NCI-H2171 (cell line): ENCODE measurements at places on chromosomes 2 and 18.
A peak's percentile ranks its signal among the peaks of the same experiment; 100 is the strongest.

GRCh38 chr2:236656166-236656565 lies 86.5 kb downstream of the ACKR3 start:
- no peak for DNase-seq

- DNase-seq: no peak
Observed at GRCh38 chr2:65835975-65836549, 403.7 kb upstream of the SPRED2 start.

DNA sequence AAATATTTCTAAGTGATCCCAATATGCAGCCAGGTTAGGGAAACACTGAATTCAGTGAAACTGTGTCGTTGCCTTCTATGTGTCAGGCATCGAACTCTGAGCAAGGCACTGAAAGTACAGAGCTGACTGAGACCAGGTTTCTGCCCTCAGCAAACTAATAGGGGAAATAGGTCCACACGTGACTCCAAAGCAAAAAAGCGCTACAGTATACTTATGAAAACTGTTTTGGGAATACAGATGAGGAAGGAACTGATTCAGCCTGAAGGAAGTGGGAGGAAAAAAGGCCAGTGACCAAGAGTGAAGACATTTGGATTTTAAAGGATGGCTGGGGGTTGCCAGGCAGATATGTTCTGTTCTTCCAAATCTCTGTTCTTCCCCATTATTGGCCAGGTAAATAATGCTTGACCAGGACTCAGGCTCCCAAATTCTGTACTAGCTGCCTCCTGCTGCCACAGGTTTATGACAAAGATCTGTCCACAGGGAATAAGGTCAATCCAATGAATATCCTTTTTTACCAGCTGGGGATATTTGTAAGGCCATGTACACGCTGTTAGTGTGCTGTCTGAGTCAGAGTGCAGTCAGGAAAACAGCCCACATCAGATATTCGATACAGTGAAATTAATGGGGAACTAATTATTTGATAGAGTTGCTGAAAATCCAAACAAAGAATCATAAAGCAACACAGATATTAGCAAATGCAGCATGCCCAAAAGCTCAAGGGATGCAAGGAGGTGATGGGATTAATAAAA lies 24.5 kb upstream of the INPP4A start:
- no peak for DNase-seq

DNA sequence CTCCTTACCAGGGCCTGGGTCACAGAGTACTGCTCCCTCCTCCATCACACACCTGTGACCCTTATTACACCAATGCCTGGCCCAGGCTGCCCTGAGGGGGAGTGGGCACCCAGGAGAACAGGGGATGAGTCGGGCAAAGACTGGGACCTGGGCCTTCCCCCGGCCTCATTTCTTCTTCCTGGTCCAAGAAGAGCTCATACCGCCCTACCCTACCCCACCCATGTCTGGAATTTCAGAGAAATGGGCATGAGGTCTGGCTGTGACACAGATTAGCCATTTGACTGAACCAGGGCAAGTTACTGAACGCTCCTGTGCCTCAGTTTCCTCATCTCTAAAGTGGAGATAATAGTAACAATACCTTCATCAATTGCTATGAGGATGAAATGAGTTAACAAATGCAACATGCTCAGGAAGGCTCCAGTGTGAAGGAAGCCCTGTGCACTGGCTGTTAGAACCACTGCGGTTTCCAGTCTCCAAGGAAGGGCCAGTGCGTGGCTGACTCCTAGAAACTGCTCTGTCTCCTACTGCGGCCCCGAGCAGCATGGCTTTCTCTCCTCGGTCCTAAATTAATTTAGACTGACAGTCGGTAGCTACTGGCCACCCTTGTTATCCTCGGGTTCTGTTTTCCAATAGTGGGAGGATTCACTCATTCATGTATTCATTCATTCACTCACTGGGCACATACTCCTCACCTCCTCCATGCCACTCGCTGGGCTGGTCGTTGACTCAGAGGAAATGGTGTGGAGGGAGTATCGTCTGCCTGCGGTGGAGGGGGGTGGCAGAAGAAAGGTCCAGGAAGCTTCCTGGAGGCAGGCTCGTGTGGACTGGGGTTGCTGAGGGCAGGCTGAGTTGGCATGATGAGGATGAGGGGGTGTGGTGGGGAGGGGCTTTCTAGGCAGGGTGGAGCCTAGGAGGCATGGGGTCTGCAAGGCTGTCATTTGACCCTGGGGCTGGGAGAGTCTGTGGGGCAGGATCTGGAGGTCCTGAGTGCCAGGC lies 175.6 kb downstream of the GLI2 start:
- DNase-seq: no peak

DNA sequence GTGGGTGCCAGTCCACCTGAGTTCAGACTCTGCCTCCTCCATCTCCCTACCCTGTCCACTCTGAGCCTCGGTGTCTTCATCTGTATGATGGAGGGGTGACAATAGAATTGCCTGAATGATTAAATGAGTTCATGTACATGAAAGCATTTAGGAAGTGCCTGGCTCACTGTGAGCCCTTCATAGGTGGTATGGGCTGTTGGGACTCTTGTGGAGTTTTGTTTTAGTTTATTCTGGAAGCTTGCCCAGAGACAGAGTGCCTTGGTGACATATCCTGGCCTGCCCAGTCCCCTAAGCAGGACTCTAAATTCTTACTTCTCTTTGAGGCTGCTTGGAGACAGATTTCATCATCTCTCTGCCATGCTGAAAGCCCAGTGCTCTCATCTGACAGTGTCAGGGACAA lies 24.5 kb upstream of the GIGYF2 start:
- DNase-seq: no peak

DNA sequence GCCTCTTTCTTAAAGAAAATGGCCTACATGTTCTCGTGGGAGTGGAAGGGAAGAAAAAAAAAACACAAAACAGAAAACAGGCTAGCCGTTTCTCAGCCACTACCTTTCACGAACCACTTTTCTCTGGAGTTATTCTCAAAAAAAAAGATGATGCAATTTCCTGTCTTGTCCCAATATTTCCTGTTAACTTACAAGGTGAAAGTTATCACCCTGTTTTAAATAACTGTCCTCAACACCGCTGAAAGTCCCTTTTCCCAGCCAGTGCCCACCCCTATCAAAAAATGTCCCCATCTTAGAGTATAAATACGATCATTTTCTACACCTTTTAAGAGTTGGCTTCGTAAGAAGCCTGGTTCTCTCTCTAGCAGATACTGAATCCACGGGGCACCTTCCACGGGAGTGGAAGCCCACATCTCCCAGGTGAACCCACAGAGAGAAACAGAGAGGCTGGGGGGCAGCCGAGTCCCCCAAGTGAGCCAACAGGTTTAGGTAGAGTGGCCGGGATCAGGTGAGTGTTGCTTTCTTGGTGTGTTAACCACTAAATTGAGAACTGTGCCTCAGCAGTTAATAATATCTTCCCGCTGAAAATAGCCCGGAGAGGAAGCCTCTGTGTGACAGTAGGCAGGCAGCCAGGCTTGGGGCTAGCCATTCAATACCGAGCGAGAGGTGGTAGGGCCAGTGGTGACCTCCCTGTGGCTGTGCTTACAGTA lies 15.9 kb downstream of the SMAD7 start:
- no peak for DNase-seq

DNA sequence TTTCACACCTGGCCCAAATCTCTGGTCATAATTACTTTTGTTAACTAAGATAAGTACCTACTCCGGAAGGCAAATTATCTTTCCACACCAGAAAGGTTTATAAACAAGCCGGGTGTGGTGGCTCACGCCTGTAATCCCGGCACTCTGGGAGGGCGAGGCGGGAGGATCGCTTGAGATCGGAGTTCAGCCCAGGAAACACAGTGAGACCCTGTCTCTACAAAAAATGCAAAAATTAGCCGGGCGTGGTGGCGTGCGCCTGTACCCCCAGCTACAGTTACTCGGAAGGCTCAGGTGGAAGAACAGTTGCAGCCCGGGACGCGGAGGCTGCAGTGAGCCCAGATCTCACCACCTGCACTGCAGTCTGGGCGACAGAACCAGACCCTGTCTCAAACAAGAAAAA lies 2.1 kb downstream of the PUM2 start:
- DNase-seq: no peak

DNA sequence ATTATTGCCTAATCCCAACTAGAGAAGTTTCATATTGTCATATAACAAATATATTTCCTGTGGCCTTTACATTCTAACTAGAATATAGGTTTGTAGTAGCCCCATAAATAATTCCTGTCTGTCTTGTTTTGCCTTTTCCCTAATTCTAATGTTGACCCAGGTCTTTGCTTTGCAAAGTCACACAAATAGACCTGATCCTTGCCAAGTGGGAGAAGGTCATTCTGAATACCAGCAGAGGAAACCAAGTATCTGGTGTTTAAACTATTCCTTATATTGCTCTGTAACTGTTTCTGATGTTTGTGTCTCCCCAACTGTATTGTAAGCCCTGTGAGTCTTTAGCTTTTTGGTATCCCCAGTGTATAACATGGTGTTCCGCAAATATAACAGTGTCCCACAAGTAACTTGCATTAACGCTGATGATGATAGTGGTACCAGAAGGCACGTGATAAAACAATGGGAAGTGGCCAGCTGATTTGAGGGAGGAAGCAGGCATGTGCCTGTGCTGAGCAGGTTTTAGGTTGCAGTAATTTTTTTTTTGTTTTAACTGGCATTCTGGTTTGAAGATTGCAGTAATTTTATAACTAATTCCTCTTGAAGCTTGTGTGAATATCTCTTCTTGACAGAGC lies 11.1 kb downstream of the HADHB start:
- no peak for DNase-seq

DNA sequence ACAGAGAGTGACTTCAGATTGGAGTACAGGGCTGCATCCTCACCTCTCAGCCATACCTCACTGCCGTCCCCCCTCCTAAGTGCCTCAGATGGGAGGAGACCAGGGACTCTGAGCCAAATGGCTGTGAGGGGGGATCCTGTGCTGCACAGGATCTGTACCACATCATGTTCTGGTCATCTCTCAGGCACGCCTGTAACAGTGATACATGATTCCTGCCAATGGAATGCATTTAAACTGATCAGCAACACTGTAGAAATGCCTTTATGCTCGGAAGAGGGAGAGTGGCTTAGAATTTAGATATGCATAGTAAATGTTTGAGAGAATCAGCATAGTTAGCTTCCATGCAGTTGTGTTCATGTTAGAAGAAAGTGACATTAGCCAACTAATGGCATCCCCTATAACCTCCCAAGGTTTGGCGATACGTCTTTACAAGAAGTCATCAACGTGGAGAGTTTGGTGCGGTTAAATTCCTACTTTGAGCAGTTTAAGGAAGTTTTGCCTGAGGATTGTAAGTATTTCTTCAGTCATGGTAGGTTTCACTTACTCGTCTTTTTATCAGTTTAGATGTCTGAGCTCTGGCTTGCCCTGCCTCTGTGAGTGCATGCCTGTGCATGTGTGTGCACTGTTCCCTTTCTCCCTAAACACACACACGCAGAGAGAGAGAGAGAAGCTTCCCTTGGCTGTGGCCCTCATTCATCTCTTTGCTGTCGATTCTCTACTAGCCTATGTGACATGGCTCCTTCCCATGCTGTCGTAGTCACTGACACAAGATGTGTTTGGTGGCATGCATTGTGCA lies 40.0 kb downstream of the COA5 start:
- no peak for DNase-seq

GRCh38 chr2:192513575-192513974 lies 318.8 kb upstream of the TMEFF2 start:
- DNase-seq: no peak

GRCh38 chr2:47054868-47055267 lies 100.2 kb downstream of the STPG4 start:
- DNase-seq: no peak

- no peak for DNase-seq
Observed at GRCh38 chr18:47975105-47975504, 44.6 kb upstream of the SMAD2 start.

DNA sequence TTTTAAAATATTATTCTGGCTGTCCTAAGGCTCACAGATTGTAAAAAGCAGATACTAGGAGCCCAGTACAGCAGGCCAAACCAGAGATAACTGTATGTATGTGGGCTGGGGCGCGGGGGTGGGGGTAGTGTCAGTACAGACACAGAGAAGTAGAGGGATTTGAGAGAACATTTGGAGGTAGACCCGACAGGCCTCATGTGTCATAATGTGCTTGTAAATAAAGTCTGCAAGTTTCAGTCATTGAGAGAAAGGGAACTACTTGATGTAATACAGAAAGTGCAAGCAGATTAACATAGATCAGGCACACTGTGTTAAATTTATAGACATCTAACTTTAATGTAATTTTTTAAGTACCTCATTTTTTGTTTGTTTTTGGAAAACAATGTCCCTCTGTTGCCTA lies 7.4 kb upstream of the POLI start:
- no peak for DNase-seq

- DNase-seq: no peak
Observed at GRCh38 chr2:204225671-204226073, 289.1 kb downstream of the ICOS start.

GRCh38 chr2:3264010-3264744 lies 113.4 kb downstream of the EIPR1 start:
- DNase-seq: no peak

GRCh38 chr18:34697233-34697632 lies 12.9 kb upstream of the DTNA start:
- DNase-seq: no peak

- peak; percentile 18 for DNase-seq
Observed at GRCh38 chr2:142037066-142037465, 93.8 kb downstream of the LRP1B start.

DNA sequence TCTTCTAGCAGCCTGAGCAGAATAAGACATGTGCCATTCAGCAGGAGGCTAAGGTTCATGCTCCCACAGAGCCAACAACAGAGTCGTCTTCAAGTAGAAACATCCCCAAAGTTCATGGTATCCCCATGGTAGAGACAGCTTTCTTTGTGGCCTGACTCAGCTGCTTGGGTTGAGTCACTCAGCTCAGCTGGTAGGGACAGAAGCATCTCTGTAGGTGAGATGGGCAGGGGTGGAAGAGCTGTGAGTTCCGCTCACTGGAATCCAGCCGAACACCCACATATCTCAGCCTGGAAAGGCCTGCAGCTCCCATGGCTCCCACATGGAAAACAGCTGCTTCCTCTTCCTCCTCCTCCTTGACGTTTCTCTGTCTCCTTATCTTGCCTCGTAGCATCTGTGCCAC lies 792.7 kb downstream of the RNF144A start:
- DNase-seq: no peak

GRCh38 chr18:46482831-46483230 lies 174.2 kb downstream of the LOXHD1 start:
- no peak for DNase-seq

DNA sequence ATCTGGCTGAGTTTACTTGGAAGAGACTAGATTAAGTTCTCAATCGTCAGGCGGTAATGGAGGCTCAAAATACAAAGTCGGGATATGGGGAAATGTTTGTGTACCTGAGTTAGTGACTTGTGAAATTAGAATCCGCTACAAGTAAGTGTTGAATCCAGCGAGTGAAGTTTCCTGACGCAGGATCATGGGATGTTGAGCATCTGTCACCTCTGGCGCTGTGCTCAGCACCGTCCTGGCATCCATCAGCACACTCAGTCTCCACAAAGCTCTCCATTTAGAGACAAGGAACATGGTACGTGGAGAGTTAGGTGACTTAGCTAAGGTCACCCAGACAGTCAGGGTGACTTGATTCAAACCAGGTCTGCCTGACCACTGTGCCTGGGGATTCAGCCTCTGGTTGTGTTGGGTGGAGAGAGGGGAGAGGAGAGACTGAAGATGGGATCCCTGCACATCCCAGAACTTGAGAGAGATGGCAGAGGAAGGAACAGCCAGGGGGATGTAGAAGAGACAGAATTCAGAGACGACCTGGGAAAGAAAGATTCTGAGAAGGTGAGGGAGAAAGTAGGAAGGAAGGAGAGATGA lies 251.2 kb downstream of the ACKR3 start:
- no peak for DNase-seq
